ENCODE measurements at places on chromosomes 11 and 22. TPM values are rescaled to one million over a fixed set of nuclear protein-coding genes. Genes with fewer than 3 reads are reported as not detected.

The MYEOV gene
- total RNA-seq: 0.86 TPM

The TEF gene
- total RNA-seq: 7.4 TPM

DNA sequence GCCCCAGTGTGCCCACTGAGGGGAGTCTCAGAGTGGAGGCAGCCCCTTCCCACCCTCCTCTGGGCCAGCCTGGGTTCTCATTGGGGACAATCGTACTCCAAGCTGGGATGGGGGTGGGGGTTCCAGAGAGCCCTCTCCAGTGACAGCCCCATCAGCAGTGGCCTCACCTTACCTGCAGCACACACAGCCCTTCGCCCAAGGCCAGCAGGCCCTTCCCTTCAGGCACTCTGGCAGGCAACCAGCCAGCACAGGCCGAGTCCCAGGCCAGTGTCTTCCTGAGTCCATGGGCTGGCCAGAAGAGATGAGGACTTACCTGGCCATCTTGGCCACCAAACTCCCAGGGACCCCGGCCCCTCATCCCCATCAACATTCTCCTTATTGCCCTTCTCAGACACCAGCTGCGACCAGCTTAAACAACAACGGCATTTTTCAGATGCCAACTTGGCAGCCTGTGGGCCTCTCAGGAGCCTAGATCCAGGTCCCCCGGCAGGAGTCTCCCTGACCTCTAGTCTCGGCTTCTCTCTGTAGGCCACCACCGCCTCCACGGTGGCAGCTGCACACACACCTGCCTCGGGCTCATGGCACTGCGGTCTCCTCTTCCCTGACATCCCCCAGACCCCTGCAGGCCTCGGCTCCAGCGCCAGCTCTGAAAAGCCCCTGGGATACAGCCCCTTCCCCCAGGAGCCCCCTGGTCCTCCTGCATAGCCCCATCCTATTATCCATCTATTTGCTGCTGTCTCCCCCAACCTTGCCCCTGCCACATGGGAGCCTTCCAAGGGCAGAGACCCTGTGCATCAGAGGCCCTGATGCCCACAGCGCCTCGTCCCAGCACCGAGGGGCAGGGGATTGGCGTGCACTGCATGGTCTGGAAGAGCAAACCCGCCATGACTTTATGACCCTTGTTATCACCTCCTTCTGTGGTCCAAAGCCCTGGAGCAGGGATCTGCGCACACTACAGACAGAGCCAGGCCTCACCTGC is 111.2 kb upstream of the FGF3 start:
- H3K27ac ChIP-seq: no peak overlapping the region
- H3K27me3 ChIP-seq: peaks cover 9% of the 10 kb centered on the region
- no peak overlapping the region for H3K4me3 ChIP-seq
- no peaks in the 10 kb centered on the region for H3K36me3 ChIP-seq
- no peak for DNase-seq

GRCh38 chr11:19201737-19202605 is at the start of gene CSRP3:
TSS of gene CSRP3 (minus strand) at chr11:19201983. CDS start at chr11:19192448, 9,535 bp downstream.
- no peak within 1 kb of the TSS for H3K27ac ChIP-seq
- no peaks in the 10 kb centered on the region for H3K27me3 ChIP-seq
- DNase-seq: no peak
- H3K4me1 ChIP-seq: no peaks in the 10 kb centered on the region
- no peaks in the 10 kb centered on the region for H3K36me3 ChIP-seq

The OTUB1 gene
- 112 TPM for total RNA-seq

The DDTL gene
- total RNA-seq: 2.1 TPM

The OR4A16 gene
- total RNA-seq: not detected

GRCh38 chr11:44939673-44940395 is 10.8 kb downstream of the TP53I11 start:
- no peaks in the 10 kb centered on the region for H3K27me3 ChIP-seq
- H3K4me1 ChIP-seq: peaks cover 24% of the 10 kb centered on the region
- no peak for DNase-seq
- peaks cover 2% of the 10 kb centered on the region for H3K36me3 ChIP-seq

The UPK3A gene
- total RNA-seq: not detected

DNA sequence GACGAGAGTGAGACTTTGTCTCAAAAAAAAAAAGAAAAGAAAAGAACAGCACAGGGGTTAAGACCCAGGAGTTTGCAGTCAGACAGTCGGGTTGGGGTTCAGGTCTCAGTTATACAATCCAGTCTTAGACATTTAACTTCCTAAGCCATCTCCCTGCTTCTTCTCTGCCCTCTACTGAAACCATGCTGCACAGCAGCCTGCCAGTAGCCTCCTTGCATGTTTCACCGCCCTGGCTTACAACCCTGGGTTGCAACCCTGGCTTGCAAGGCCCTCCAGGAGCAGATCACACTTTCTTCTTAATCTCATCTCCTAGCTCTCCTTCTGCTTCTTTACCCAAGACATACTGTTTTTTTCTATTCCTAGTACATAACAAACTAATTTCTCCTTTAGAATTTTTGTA is 5.9 kb upstream of the B3GAT3 start:
- no peak overlapping the region for H3K4me3 ChIP-seq
- no peaks in the 10 kb centered on the region for H3K4me1 ChIP-seq
- no peak for DNase-seq
- H3K27ac ChIP-seq: no peak overlapping the region
- H3K36me3 ChIP-seq: peaks cover 66% of the 10 kb centered on the region

The UEVLD gene
- total RNA-seq: 6.0 TPM

The DDI1 gene
- not detected for total RNA-seq

The NPAS4 gene
- 0.88 TPM for total RNA-seq

The ARHGAP20 gene
- total RNA-seq: 0.28 TPM

The NADSYN1 gene
- 36.2 TPM for total RNA-seq

DNA sequence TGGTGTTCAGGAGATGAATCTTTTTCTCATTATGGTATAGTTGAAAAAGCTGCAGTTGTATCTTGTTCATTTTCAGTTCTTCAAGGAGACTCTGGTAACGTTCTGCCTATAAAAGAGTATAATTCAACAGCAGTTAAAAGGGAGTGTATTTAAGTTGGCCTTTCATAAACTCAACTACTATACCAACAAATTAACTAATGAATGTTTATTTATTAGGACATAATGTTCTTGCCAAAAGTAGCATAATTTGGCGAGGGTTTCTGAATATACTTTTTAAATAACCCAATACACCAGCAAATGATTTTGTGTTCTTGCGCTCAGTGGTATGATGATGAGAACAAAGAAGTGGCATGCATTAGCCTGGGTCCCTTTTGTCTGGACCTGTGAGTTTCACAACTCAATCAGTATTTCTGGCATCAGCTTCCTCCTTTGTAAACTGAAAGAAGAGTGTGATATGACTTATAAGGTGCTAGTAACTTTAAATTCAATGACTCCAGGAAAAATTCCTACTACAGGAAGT is 10.9 kb downstream of the SMC1B start:
- H3K4me3 ChIP-seq: no peak overlapping the region
- no peaks in the 10 kb centered on the region for H3K4me1 ChIP-seq
- no peak overlapping the region for H3K27ac ChIP-seq
- DNase-seq: no peak

GRCh38 chr11:105906517-105906916 is 115.5 kb downstream of the MSANTD4 start:
- no peaks in the 10 kb centered on the region for H3K36me3 ChIP-seq
- no peak overlapping the region for H3K4me3 ChIP-seq
- H3K4me1 ChIP-seq: peaks cover 2% of the 10 kb centered on the region
- DNase-seq: no peak

GRCh38 chr11:130608287-130608686 is 159.8 kb downstream of the ADAMTS15 start:
- H3K27me3 ChIP-seq: no peaks in the 10 kb centered on the region
- no peaks in the 10 kb centered on the region for H3K36me3 ChIP-seq
- no peak overlapping the region for H3K27ac ChIP-seq

The GALNT18 gene
- 5.7 TPM for total RNA-seq

DNA sequence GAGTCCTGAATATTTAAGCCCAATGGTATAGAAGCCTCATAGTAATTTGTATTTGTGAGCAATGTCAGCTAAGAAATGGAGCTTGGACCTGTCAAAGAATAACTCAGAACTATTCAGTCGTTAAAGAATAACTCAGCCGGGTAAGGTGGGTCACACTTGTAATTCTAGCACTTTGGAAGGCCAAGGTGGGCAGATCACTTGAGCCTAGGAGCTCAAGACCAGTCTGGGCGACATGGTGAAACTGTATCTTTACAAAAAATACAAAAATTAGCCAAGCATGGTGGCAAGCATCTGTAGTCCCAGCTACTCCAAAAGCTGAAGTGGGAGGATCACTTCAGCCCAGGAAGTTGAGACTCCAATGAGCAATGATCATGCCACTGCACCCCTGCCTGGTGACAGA is 1526.5 kb downstream of the LRRC4C start:
- no peaks in the 10 kb centered on the region for H3K27me3 ChIP-seq
- no peak overlapping the region for H3K4me3 ChIP-seq
- no peak for DNase-seq
- H3K4me1 ChIP-seq: no peaks in the 10 kb centered on the region
- H3K27ac ChIP-seq: no peak overlapping the region
- H3K36me3 ChIP-seq: no peaks in the 10 kb centered on the region

- no peaks in the 10 kb centered on the region for H3K36me3 ChIP-seq
- H3K4me1 ChIP-seq: peaks cover 4% of the 10 kb centered on the region
- H3K27me3 ChIP-seq: no peaks in the 10 kb centered on the region
- no peak overlapping the region for H3K4me3 ChIP-seq
Observed at GRCh38 chr11:17905477-17905876, 107.4 kb downstream of the SERGEF start.

GRCh38 chr11:47137476-47137875 is 39.2 kb downstream of the ARFGAP2 start:
- no peaks in the 10 kb centered on the region for H3K4me1 ChIP-seq
- H3K4me3 ChIP-seq: no peak overlapping the region
- H3K27me3 ChIP-seq: no peaks in the 10 kb centered on the region
- no peaks in the 10 kb centered on the region for H3K36me3 ChIP-seq
- H3K27ac ChIP-seq: no peak overlapping the region

The TESMIN gene
- 61.1 TPM for total RNA-seq

The PELI3 gene
- 7.6 TPM for total RNA-seq

DNA sequence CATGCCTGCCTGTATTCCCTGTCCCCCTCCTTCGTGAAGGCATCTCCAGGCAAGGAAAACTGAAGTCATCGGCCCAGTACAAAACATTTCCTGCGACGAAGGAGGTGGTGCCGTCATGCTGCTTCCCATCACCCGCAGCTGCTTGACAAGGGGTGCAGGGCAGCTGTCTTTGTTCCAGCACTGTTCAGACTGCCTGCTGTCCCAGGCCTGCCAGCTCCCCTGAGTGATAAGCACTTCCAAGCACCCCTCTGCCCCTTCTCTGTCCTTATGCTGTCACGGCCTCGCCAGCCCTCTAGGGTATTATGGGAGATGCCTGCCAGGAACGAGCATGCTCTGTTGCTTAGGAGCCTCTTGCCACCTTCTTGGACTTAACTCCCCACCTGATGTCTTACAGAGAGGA is 37.1 kb upstream of the BSX start:
- no peaks in the 10 kb centered on the region for H3K27me3 ChIP-seq
- no peak for DNase-seq
- H3K36me3 ChIP-seq: no peaks in the 10 kb centered on the region

The C11orf87 gene
- 0.29 TPM for total RNA-seq

GRCh38 chr11:129768356-129768755 is 47.3 kb upstream of the TMEM45B start:
- DNase-seq: no peak
- no peaks in the 10 kb centered on the region for H3K27me3 ChIP-seq
- no peak overlapping the region for H3K27ac ChIP-seq
- H3K4me1 ChIP-seq: no peaks in the 10 kb centered on the region

DNA sequence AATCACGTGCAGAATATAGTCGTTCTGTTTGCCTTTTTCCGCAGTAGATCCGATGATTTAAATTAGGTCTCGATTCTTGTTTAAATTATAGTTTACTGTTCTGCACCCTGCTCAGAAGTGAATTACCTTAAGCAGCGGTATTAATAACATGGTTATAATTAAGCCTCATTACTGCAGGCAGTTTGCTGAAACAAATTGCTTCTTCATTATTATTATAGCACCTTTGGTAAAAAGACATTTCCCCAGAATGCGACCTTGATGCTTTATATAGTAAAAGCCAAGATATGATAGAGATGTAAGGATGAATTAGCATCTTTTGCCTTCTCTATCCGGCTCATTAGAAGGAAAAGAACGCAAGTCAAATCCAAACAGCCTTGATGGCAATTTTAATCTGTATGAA is 625.2 kb upstream of the CADM1 start:
- H3K36me3 ChIP-seq: no peaks in the 10 kb centered on the region
- H3K27ac ChIP-seq: no peak overlapping the region
- H3K27me3 ChIP-seq: no peaks in the 10 kb centered on the region
- no peak overlapping the region for H3K4me3 ChIP-seq
- no peaks in the 10 kb centered on the region for H3K4me1 ChIP-seq

DNA sequence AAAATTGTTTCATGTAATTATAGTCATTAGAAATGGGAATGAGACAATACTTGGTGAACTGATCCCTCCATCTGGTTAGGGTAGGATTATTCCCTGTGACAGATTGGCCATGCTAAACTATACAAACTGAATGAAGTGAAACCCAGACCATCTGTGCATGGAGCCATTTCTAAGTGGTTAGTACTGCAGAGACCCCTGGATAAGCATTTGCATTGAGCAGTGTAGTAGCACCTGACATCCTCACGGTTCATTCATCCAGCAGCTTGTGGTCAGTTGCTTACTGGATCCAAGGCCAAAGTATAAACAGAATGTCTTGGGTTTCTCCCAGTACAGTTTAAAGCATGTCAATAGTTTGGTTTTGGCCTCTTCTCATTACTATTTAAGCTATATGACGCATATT is 93.8 kb upstream of the ARHGAP42 start:
- no peak overlapping the region for H3K4me3 ChIP-seq
- no peak overlapping the region for H3K27ac ChIP-seq
- no peaks in the 10 kb centered on the region for H3K4me1 ChIP-seq
- H3K27me3 ChIP-seq: no peaks in the 10 kb centered on the region

- H3K27ac ChIP-seq: no peak overlapping the region
- no peaks in the 10 kb centered on the region for H3K4me1 ChIP-seq
- 0 out of 2 replicates have a peak, but pooled peaks cover 3% of the 10 kb centered on the region for H3K27me3 ChIP-seq
- H3K36me3 ChIP-seq: no peaks in the 10 kb centered on the region
- no peak overlapping the region for H3K4me3 ChIP-seq
- DNase-seq: no peak
Observed at GRCh38 chr11:126115127-126115495, 52.4 kb upstream of the CDON start.

GRCh38 chr11:130915603-130916237 is 559 bp downstream of the SNX19 start:
- H3K27ac ChIP-seq: 0 out of 2 replicates have a peak overlapping the region, but pooled peaks have one; percentile 7
- no peak for DNase-seq
- H3K36me3 ChIP-seq: 0 out of 2 replicates have a peak, but pooled peaks cover 5% of the 10 kb centered on the region

- no peak overlapping the region for H3K4me3 ChIP-seq
- no peaks in the 10 kb centered on the region for H3K36me3 ChIP-seq
- H3K27ac ChIP-seq: no peak overlapping the region
- peaks cover 4% of the 10 kb centered on the region for H3K4me1 ChIP-seq
Observed at GRCh38 chr11:99505831-99506230, 485.1 kb downstream of the CNTN5 start.

GRCh38 chr11:2526808-2527381 is 82.1 kb downstream of the KCNQ1 start:
- H3K4me3 ChIP-seq: no peak overlapping the region
- no peaks in the 10 kb centered on the region for H3K36me3 ChIP-seq
- H3K4me1 ChIP-seq: no peaks in the 10 kb centered on the region
- no peak overlapping the region for H3K27ac ChIP-seq
- peak; percentile 60 for DNase-seq
- H3K27me3 ChIP-seq: no peaks in the 10 kb centered on the region

GRCh38 chr11:281486-282161 is 3.4 kb downstream of the NLRP6 start:
- H3K27ac ChIP-seq: no peak overlapping the region
- no peak overlapping the region for H3K4me3 ChIP-seq
- H3K27me3 ChIP-seq: no peaks in the 10 kb centered on the region
- DNase-seq: no peak
- no peaks in the 10 kb centered on the region for H3K36me3 ChIP-seq

- H3K4me3 ChIP-seq: no peak overlapping the region
- no peak for DNase-seq
- H3K4me1 ChIP-seq: peaks cover 26% of the 10 kb centered on the region
- H3K27me3 ChIP-seq: no peaks in the 10 kb centered on the region
- no peaks in the 10 kb centered on the region for H3K36me3 ChIP-seq
Observed at GRCh38 chr11:131661132-131661531, 290.7 kb downstream of the NTM start.

The CEP126 gene
- 1.3 TPM for total RNA-seq

Data from H1 (cell line).